A172 (cell line): ENCODE measurements at places on chromosomes 7 and 10.
A peak's percentile ranks its signal among the peaks of the same experiment; 100 is the strongest.

GRCh38 chr10:54843085-54843646, 42.1 kb upstream of the PCDH15 start:
- DNase-seq, result no peak

GRCh38 chr7:35038354-35038753, 1.1 kb upstream of the DPY19L1 start:
- DNase-seq, result no peak

GRCh38 chr7:37435156-37435855, 13.4 kb downstream of the ELMO1 start:
- DNase-seq, result no peak

DNA sequence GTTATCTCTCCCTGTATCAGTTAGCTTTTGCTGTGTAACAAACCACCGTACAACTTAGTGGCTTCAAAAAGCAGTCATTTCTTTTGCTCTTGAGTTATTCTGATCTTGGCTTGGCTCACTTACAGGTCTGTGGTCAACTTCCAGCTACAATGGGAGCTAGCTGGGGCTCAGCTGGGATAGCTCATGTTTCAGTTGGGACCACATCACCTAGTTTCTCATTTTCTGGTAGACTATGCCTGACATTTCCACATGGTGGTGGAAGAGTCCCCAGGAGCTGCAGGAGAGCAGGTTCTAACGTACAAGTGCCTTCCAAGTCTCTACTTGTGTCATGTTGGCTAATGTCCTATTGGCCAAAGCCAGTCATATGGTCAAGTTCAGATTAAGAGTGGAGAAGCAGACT, 25.8 kb upstream of the PIP4K2A start:
- peak; percentile 11 for DNase-seq

GRCh38 chr10:74460812-74461211, 309.8 kb downstream of the ADK start:
- no peak for DNase-seq

- DNase-seq, result peak; percentile 16
These were observed 257.3 kb downstream of the TRIL start for GRCh38 chr7:28700790-28701203.

DNA sequence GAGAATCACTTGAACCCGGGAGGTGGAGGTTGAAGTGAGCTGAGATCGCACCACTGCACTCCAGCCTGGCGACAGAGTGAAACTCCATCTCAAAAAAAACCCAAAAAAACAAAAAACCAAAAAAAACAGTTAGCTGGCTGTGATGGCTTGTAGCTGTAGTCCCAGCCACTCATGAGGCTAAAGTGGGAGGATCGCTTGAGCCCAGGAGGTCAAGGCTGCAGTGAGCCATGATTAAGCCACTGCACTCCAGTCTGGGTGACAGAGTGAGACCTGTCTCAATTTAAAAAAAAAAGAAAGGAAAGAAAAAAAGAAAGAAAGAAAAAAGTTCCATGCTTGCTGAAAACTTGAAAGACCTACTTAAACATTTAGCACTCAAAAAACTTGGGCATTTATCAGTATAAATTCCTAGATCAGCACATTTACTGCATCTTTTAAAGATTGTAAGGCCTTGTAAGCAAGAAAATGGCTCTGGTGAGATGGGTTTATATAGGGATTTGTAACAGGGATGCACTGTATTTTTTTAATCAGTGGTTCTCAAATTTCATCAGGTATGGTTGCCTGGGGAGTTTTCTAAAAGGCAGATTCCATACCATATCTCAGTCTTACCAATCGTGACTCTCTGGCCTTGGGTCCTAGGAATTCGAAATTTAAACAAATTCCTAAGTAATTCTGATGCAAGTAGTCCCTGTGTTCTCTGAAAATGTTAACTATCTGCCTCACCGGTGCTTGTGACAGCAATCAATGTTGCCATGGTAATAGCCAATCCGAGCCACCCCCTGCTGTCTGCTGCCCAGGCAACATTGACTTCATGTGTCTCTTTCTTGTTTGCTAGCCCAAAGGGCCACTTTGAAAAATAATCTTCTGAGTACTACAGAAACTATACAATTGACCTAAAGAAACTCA, 11.5 kb upstream of the NT5C2 start:
- DNase-seq, result no peak

- DNase-seq, result peak; percentile 13
These were observed 14.4 kb upstream of the RBM20 start for GRCh38 chr10:110629680-110630191.

DNA sequence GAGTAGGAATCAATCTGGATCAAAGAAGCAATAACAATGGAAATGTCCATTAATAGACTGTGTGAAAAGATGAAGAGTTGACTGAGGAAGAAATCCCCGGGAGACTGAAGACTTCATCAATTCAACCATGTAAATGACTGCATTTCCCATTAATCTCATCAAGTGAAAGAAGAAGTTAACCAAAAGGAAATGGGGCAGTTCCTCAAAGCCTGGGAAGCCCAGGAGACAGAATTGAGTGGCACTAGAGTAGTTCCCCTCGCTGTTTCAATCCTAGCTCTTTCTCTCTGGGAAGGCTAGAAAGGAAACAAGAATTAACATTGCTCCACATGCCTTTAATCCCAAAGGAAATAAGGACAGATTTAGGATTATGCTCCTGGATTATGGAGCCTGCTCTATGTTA, 4.8 kb upstream of the OR6V1 start:
- DNase-seq, result no peak

DNA sequence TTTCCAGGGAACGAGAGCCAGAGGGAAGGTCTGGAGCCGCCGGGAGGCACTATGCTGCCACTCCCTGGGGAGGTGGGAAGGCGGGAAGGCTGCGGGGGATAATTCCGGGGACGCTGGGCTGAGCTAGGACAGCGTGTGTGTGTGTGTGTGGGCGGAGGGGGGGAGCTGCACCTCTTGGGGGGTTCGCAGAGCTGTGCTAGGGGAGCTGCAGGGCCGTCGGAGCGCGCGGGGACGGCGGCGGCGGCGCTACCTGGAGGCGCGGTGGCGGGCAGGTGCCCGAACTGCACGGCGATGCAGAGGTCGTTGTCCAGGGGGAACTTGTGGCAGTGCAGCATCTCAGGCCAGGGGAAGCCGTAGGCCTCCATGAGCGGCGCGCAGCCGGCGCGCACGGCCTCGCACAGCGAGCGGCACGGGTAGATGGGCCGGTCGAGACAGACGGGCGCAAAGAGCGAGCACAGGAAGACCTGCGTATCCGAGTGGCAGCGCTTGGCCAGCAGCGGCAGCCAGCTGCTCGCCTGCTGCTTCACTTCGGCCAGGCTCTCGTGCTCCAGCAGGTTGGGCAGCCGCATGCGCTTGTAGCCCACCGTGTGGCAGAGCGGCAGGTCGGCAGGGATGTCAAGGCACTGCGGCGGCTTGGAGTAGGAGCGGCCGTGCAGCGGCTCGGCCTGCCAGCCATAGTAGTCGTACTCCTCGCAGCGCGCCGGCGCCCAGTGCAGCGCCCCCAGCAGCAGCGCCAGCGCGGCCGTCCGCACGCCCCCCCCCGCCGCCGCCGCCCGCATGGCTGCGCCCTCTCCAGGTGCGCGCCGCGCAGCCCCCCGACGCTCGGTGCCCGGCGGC, 526 bp downstream of the SFRP5 start:
- DNase-seq, result no peak

- DNase-seq, result no peak
These were observed 268.8 kb downstream of the DYNC1I1 start for GRCh38 chr7:96041171-96041570.

DNA sequence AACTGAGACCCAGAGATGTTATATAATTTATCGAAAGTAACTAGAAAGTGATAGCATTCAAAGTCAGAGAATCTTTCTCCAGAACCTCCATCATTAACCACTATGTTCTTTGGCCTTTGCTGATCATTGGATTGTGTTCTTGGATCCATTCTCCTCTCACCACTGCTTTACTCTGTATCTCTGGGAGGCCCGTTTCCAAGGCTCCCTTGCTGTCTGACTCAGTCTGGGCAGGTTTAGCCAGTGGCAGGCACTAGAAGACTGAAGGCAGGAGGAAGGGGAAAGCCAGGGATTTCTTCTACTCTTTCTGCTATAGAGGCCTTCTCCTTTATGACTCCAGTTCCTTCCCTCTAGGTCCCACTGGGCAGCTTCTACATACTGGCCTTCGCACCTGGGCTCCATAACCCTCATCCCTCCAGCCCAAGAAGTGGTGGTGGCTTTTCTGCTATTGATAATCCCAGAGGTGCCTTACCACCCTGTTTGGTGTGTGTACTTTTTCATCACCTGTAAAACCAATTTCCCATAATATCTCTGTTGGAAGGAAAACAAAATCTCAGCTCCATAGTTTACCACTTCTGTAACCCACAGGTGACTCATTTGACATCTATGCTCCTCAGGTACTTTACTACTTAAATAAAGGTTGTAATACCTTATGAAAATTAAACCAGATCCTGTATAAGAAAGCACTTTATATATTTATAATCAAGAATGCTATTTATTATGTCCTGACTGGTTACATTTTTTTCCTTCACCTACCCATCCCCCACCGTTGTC, 36.0 kb downstream of the BCAP29 start:
- no peak for DNase-seq

GRCh38 chr10:76657337-76658012, 980.1 kb downstream of the KCNMA1 start:
- DNase-seq, result no peak
